ENCODE measurements at places on chromosomes 6 and 20.

GRCh38 chr6:111631018-111631417 lies 25.3 kb upstream of the TRAF3IP2 start:
- no peak for DNase-seq

DNA sequence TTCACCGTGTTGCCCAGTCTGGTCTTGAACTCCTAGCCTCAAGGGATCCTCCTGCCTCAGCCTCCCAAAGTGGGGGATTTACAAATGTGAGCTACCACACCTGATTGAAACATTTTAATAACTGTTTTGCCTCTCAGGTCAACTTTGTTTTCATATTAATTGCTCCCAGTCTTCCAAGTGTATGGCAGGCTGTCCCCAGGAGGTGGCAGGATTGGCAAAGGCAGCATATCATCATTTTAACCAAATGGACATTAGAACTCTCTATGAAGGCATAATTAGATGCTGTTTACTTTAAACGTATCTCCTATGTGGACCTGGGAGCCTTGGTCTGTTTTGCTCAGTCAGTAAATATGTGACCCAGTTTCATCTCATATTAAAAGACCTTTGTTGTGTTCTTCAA lies 59.2 kb upstream of the CSE1L start:
- DNase-seq, result no peak

- DNase-seq, result no peak
Measured at GRCh38 chr20:54468082-54468481, 7.3 kb upstream of the DOK5 start.

DNA sequence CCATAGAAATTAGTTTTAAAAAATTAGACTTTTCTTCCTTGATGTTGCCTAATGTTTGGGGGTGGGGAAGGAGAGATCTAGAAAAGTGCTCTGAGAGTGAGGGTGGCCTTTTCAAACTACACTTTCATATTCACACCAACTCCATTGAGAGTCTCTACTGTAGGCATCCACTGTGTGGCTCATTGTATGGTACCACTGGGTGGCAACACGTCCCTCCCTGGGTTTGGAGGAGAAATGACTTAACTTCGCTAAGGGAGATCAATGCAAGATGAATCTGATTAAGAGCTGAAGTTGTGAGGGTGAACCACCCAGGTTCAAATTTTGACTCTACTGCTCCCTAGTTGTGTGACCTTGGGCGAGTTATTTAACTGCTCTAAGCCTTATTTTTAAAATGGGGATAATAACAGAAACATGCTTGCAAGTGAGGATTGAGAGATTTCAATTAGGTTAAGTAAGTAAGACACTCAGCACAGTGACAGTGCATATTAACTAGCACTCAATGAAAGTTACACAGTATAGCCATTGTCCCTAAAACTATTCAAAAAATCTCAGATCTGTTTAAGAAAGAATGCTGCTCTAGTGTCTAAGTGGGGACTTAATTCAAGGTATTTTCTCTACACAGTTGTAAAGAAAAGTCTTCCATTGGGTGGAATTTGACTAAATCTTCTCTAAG lies 193.5 kb upstream of the CNR1 start:
- no peak for DNase-seq

DNA sequence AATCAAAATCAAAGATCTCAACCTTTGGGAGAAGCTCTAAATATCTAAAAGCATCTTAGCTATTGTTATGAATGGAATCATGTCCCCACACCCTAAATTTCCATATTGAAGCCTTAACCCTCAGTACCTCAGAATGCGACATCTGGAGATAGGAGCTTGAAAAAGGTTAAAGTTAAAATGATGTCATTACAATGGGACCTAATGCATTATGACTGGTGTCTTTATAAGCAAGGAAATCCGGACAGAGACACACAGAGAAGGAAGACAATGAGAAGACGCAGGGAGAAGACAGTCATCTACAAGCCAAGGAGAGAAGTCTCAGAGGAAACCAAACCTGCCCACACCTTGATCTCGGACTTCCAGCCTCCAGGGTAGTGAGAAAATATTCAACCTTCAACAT lies 46.1 kb downstream of the KIF13A start:
- DNase-seq, result no peak

DNA sequence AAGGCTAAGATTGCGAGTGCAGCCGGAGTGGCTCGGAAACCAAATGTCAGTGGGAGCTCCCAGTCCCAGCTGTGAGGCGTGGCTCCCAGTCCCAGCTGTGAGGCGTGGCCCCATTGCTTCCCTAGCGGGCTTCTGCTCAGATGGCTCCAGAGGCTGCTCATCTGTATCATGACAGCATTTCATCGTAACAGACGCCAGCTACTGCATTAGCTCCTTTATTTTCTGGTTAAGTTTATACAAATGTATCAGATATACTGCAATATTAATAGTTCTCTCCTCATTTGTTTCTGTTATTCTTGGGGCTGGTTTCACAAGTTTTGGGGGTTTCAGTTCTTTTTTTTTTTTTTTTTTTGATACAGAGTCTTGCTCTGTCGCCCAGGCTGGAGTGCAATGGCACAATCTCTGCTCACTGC lies 34.7 kb upstream of the TBXT start:
- DNase-seq, result no peak

- DNase-seq, result no peak
Measured at GRCh38 chr20:38219006-38219950, 41.3 kb downstream of the KIAA1755 start.

- DNase-seq, result no peak
Measured at GRCh38 chr20:57592263-57593092, 27.7 kb downstream of the ZBP1 start.

GRCh38 chr20:32252189-32252588 lies 25.3 kb upstream of the KIF3B start:
- peak; percentile 57 for DNase-seq

DNA sequence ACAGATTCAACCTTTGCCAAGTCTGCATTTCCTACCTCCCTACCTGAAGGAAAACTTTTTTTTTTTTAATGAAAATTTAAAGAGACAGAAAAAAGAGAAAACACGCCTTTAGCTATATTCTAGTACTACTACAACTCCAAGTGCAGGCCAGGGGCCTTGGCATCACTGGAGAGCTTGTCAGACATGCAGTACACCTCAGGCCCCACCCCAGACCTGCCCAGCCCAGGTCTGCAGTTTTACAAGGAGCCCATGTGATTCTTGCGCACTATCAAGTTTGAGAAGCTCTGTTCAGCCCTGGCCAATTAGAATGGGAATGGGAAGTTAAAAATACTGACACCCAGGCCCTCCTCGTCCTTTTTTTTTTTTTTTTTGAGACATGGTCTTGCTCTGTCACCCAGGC lies 85.0 kb downstream of the NFATC2 start:
- no peak for DNase-seq

DNA sequence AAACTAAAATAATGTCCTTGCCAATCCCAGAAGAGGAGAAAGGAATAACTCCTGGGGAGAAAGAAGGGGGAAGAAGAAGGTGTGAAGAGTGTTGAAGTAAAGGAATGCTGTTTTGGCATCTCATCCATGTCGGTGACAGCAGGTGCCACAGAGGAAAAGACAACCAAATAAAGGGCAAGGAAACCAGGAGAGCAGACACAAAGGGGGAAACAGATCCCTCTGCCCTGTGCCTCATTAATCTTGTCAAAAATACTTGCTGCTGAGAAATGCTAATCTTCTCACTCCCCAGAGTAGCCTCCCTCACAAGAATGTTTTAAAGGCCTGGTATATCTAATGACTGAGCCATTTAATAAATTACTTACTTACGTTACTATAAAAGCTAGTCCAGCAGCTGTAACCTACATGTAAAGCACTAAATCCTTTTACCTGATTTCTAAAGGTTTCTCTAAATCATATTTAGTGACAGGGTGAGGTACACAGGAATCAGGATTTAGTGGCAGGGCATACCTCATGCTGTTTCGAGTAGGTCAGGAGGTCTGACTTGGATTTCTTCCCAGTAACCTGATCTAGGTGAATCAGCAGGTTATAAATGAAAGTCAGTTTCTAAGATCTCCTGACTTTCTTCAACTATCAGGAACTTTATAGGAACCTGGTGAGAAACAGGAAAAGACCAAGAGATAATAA lies 377.1 kb downstream of the CENPW start:
- no peak for DNase-seq

DNA sequence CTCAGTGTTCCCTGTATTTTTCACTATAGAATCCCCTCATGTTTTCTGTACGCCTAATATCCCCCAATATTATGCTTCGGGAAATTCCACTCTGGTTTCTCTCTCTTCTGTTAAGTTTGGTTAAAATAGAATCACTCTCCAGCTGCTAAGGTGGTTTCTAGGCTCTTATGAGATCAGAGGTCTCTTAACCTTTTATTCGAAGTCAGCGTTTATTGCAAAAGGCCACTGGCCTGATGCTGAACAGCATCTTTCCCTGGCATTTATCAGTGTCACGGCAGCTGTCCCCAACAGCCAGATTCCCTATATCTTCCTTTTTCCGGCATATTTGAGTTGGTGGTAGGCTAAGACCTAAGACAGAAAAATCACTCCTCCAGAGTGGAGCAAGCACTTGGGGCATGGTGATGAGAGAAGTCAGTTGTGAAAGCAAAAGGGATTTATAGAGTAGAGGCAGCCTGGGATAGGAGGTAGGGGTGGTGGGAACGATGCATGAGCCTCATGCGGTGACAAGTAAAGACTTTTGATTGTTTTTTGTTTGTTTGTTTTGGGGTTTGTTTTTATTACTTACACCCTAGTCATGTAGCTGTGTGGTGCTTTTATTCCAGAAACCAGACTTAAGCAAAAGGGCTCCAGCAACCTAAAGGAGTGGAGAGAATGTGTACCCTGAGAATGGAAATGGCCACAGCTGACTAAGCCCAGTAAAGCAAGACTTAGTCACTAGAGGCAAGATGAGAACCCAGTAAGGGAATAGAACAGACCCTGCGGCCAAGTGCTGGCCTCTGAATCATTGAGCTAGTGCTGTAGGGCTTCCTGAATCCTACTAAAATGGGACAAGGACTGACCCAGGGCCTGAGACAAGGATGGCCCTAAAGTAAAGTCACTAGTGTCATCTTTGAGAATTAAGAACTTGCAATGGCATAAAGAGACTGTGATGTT lies 233.0 kb upstream of the PRND start:
- DNase-seq, result no peak

DNA sequence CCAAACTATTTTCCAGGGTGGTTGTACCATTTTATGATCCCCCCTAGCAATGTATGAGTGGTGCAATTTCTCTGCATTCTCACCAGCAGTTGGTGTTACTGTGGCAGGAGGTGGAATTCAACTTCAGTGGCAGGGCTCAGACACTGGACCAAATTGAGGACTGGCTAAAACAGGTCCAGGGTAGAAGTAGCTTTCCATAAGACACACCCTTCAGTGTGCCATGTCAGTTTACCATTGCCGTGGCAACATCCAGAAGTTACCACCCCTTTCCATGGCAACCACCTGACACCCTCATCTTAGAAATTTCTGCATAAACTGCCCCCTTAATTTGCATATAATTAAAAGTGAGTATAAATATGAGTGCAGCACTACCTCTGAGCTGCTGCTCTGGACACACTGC lies 180.7 kb upstream of the GGTLC1 start:
- DNase-seq, result no peak

GRCh38 chr6:82953871-82954270 lies 111.8 kb downstream of the UBE3D start:
- DNase-seq, result no peak

DNA sequence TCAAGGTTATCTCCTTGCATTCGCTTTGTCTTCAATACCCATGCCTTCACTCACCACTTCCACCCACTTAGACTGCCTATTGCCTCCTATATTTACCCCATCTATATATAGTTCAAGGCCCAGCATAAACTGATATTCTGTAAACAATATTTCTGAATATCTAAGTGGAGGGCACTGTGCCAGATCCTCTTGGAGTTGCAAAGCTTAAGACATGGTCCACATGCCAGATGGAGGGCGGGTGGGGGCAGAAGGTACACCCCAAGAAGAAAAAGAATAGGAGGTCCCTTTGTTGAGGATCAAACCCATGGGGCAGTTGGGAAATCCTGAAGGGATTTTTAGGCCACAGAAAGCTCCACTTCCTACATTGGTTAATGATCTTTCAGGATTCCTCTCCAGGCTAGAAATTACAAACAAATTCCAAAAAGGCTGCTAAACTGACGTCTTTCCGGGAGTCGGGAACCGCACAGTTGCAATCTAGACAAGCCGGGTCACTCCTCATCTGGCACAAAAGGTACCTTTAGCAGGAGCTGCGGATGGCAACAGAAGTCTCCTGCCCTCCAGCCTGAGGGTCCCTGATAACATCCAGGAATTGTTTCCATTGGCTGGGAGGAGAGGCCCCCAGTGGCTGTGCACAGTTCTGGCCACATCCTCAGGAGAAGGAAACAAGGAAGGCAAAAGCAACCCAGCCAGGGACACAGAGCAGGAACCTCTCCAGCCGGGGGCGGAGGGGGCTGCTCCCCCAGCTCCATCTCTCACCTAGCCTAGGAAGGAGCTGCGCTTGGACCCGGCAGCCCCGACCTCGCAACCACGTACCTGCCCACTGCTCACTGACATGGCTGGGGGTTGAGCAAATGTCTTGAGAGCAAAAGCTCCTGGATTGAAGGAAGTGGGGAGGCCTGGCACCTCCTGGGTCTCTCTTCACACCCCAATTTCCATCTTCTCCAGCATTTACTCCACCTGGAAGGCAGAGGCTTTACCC lies 5.9 kb upstream of the LPIN3 start:
- DNase-seq, result no peak

DNA sequence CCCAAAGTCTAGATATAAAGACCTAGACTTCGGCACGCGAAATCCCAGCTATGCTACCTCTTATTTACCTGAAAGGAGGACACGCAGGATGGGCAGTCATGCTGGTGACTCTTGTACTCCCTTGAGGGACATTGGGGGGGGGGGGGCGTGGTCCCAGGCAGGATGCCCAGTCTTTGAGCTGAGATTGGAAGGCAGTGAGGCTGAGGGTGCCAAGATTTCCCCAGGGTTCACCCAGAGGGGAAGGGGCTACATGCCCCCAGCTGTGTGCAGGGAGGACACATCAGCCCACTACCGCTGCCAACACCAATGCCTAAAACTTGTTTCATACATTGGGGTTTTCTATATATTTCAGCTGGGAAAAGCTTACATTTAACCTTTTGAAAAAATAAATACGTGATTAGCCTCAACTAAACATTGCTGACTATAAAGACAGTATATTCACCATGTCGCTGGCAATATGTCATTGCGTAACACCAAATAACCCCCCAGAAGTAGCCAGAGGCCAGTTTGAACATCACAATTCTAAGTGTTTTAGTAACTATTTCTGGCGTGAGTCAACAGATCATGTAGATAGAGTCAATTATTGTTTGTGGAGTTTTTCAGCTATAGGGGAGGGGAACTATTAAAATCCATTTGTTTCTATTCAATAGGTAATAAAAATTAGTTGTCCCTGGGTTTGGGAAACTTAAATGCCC lies 21.6 kb downstream of the MGME1 start:
- DNase-seq, result no peak

- no peak for DNase-seq
Measured at GRCh38 chr6:85126485-85127167, 323.3 kb upstream of the NT5E start.

GRCh38 chr6:106477146-106477545 lies 116.6 kb downstream of the CRYBG1 start:
- no peak for DNase-seq
